LHCN-M2 (cell line): ENCODE measurements at places on chromosomes 3 and 15. TPM values are rescaled to one million over a fixed set of nuclear protein-coding genes. Genes with fewer than 3 reads are reported as not detected.

The C15orf62 gene
- not detected in 2 replicates for total RNA-seq

The DENND4A gene
- 7.8 and 16.4 TPM in 2 replicates for total RNA-seq

The CHST13 gene
- total RNA-seq, result not detected in 2 replicates

DNA sequence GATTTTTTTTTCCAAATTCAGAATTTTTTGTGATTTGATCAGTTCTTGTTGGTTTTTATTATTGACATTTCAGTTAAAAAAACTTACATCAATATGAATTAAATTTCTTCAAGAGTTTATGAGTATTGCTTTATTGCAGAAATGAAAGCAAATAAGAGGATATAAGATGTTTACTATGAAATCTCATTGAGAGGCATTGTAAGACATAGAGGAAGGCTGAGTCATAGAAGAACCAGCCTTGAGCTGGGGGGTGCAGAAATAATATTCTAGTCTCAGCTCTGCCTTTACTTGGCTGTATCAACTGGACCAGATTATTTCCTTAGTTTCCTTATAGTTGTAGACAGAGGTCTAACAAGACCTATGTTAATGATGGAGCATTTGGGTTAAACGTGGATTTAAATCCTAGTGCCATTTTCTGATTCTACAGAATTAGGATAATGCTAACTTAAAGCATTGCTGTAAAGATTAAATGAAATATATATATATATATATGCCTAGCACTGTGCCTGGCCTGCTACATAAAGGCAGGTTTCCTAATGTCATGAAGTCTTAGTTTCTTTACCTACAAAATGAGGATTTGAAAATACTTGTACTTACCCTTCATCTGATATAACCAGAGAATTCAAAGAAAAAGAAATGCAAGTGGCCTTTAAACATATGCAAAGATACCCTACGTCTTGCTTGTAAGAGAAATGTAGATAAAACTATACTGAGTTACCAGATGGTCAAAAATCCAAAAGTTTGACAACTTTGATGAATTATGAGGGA, 7.3 kb downstream of the FAM98B start:
- DNase-seq, result peak; percentile 4

The COPB2 gene
- total RNA-seq, result 152 and 156 TPM in 2 replicates
